Non-pigmented ciliary epithelial cell (primary cell): ENCODE measurements at places on chromosomes 13 and 19.

DNA sequence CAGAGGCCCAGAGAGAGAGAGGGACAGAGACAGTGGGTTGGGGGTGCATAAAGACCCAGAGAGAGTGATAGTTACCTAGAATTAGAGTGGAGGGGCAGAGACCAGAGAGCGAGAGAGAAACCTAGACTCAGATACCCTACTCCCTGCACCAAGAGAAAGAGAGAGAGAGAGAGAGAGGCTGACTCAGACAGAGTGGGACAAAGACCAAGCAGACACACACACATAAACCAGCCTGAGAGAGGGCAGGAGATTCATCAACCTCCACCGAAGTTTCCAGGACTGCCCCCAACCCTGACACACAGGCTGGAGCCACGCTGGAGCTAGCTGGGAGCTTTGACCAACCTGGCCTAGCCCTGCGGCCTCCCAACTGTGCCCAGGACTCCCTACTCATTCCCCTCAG is 12.9 kb downstream of the SYT3 start:
- DNase-seq, result no peak

DNA sequence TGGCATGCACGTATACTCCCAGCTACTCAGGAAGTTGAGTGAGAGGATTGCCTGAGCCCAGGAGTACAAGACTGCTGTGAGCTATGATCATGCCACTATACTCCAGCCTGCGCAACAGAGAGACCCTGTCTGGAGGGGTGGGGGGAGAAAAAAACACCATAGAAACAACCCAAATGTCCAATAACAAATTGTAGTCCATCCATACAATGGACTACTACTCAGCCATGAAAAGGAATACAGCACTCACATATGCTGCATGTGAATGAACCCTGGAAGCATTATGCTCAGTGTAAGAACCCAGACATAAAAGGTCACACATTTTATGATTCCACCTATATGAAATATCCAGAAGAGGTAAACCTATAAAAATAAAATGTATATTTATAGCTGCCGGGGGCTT is 42.3 kb downstream of the CD320 start:
- no peak for DNase-seq

- no peak for DNase-seq
These were observed 280.6 kb downstream of the SHISA2 start for GRCh38 chr13:25771202-25771601.

DNA sequence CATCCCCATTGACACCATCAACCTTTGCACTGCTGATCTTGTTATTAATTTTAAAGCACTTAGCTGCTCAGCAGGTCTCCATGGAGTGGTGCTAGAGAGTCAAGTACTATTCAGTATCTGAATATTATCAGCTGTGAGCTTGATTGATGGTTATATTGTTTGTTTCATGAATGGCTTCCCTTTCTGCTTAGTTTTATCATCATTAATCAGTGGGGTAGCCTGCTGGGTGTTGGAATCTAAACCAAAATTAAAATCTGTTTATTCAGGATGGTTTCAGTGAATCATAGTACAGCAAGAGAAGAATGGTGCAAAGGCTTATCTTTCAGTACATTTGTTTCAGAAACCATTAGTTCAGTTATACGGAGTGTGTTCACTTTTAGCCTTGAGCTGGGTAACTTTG is 42.5 kb upstream of the SCEL start:
- no peak for DNase-seq

GRCh38 chr19:42024622-42025111 is 30.6 kb upstream of the ATP1A3 start:
- DNase-seq, result no peak

DNA sequence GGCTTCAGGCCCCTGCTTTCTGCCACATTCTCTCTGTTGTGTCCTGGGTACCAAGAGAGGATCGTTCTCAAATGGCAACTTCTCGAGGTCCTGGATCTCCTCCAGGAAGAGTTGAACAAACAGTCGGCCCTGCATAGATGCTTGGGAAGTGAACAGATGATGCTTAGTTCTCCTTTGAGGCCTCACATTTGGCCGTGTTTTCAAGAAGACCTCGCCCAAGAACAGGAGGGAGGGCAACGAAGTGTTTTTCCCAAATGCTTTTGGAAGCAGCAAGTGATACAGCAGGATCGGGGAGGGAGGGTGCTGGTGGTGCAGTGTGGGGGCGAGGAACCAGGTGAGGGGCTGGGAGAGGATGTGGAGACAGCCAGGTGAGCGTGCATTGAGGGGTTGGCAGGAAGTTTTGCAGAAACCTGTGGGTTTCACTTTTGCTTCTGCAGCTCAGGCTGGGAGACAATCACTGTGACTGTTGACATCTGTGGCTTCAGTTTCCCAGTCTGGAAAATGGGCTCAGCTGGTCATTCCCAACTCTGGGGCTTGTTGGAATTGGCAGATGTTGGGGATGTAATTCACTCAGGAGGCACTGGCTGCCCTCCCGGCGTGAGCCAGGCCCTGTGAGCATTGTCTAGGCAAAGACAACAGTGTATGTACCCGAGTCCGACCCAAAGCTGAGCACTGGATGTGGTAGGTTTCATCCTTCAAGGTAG is 21.6 kb downstream of the MAST3 start:
- DNase-seq, result no peak

- DNase-seq, result no peak
These were observed 1261.0 kb upstream of the SLC10A2 start for GRCh38 chr13:104327211-104327610.

- DNase-seq, result no peak
These were observed 15.1 kb downstream of the TM6SF2 start for GRCh38 chr19:19257836-19258588.

GRCh38 chr13:30255696-30256095 is 51.7 kb downstream of the KATNAL1 start:
- DNase-seq, result no peak

DNA sequence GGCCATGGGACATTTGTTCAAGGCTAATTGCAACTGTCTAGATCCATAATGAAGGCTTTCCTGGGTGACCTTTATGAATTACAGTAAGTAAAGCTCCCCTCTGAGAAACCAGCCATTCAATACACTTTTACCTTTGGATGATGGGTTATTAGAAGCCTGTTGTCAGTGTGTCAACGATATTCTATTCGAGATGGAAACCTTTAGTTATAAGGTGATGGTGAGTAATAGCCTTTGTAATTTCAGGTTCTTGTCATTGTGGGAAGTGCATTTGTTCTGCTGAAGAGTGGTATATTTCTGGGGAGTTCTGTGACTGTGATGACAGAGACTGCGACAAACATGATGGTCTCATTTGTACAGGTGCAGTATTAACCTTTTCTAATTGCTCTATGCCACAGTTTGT is 261.7 kb downstream of the ITGBL1 start:
- DNase-seq, result no peak

DNA sequence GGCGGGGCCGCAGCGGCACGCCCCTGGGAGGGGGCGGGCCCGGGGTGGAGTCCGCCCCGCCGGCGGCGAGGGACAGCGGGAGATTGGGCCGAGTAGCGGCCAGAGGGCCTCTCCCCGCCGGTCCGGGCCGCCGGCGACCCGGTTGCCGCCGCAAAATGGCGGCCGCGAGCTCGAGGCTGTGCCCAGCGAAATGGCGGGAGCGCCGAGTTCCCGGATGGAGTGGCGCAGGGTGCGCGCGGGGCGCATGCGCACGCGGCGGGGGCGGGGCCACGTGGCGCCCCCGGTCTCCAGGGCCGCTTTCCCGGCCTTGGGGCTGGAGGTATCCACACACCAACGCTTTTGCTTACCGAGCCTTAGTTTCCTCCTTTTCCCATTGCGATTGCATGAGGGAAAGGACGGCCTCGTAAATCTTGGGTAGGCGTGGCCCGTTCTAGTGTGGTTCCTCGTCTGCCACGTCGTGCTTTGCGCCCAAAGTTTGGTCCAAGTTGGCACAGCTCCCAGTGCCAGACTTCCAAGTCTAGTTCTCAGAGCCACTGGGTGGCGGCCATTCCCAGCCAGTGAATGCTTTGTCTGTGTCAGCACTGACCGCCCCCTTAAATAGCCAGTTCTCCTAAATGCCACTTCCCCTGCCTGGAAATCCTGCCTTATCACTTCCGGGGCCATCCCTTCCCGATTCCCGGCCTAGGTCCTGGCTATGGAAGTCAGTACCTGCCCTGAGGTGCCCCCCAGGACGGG is 513 bp downstream of the CIRBP start:
- no peak for DNase-seq

GRCh38 chr19:48489608-48490216 is 20.5 kb downstream of the CYTH2 start:
- no peak for DNase-seq

DNA sequence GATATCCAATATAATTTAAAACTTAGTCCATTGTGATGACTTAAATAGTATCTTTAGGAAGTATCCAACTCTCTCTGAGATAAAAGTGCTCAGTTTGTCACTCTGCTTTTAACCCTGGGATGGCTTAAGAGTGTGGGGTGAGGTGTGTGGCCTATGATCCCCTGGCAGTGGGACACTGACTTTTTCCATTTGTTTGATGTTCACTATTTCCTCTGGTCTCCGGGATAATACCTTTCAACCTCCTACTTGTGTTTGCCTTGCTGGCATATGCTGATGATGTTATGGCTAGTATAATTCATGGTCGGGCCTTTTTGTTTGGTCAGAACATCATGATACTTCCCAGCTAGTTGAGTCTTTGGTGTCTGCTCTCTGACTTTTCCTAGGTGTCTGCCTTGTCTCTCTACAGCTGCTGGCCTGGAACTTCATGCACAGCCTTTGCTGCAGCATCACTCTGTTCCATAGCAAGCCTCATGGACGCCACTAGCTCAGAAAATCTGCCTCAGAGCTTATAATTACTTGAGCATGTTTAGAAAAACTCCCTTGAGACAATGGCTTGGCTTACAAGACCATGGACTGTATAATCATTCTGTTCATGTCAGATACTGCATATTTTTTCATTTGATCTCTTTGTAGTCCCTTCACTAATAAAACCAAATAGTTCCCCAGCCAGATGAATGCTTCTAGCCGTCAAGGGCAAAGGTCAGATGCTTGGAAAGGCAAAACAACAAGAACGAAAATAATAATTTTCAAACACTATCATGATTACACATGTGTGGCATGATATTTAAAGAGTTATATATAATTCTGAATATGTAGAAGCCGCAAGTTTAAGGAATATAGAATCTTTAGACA is 75.2 kb downstream of the WDFY2 start:
- DNase-seq, result no peak

GRCh38 chr13:65830411-65831205 is 1399.5 kb downstream of the PCDH9 start:
- DNase-seq, result no peak

DNA sequence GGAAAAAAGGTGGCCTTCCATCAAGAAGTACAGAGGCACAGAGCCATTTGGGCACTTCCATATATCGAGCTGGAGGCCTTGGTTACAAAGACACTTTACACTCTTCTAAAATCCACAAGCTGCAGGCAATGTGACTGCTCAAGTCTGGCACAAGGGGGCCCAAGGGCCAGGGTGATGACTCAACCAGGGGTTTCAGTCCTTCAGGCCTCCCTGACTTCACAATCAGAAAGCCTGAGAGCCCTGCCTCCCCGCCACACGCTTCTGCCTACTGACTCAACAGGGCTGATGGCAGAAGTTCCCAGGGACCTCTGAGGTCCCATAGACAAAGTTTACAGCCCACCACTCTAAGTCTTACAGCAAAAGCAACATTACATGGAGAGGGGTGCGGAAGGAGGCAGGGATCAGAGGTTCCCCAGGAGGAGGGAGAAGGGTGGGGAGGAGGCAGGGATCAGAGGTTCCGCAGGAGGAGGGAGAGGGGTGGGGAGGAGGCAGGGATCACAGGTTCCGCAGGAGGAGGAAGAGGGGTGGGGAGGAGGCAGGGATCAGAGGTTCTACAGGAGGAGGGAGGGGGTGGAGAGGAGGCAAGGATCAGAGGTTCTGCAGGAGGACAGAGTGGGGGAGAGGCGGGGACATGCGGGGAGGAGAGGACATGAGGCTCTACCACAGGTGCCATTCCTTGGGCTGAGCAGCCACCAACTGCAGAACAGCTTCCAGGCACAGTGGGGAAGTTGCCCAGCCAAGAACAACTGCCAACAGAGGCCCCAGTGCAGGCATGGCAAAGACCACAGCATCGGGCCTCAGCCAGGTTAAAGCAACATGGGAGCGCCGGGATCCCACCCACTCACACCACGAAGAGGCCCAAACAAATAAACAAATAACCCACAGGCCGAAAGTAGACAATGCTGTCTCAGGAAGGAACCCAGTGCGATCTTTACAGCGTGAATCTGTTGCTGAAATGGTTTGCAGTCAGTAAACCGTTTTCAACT is 52.0 kb downstream of the SLC7A1 start:
- no peak for DNase-seq

DNA sequence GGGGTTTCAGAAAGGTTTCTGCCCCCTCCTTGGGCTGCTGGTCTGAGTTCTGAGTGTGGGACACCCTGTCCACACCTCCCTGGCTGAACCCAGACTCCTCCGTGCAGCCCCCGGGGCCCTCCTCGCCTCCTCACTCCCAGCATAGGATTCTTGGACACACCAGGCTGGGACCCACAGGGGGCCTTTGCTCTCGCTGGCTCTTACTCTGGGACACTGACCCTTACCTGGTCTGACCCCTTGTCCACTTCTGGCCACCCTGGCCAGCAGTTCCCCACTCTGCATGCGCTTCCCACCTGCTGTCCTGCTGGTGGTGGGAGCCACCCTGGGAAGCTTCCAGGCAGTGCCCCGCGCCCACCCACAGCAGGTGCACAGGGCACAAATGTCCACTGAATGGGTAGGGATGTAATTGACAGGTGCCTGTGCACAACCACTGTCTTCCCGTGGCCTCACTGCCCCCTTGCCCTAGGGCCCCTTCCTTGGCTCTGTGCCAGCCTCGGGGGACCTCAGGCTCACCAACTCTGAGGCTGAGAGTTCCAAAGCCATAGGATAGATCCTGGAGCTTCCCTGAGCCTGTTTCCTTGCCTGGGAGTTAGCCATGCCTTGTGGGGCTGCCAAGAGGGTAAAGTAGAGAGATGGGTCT is 7.0 kb upstream of the SLC25A42 start:
- no peak for DNase-seq

- DNase-seq, result no peak
These were observed 20.3 kb upstream of the CACNA1A start for GRCh38 chr19:13526552-13526951.

- no peak for DNase-seq
These were observed 10.6 kb downstream of the KHSRP start for GRCh38 chr19:6413721-6414643.

GRCh38 chr19:12156223-12157058 is at the start of gene ZNF625:
TSS of gene ZNF625 (minus strand) at chr19:12156734. CDS start at chr19:12156558, 176 bp downstream.
- peak; percentile 46 for DNase-seq

GRCh38 chr19:41960973-41961372 is 1.9 kb upstream of the RABAC1 start:
- no peak for DNase-seq

GRCh38 chr19:12789098-12789903 is 2.0 kb upstream of the JUNB start:
- no peak for DNase-seq

DNA sequence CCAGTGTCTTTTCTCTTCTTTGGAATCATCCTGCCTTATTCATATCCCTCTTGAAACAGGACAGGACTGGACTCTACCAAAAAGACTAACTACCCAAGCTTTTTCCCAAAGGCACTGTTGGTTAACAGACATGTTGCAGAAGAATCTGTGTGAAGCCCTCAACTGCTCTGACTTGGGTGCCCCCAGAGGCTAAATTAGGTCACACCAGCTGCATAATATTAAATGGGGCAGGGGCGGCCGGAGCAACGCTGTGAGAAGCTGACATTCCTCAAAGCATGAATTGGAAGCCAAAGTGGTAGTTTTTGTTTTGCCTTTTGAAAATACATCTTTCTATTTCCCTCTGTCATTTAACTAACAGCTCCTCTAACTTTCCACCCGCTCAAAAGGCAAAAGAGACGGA is 185.9 kb downstream of the LHFPL6 start:
- DNase-seq, result no peak
